Activated T-cell treated with anti-CD3 and anti-CD28 coated beads, Interleukin-2, amount 50 U/mL, for 1 hour (primary cell): ENCODE measurements at places on chromosomes 6 and 20.

DNA sequence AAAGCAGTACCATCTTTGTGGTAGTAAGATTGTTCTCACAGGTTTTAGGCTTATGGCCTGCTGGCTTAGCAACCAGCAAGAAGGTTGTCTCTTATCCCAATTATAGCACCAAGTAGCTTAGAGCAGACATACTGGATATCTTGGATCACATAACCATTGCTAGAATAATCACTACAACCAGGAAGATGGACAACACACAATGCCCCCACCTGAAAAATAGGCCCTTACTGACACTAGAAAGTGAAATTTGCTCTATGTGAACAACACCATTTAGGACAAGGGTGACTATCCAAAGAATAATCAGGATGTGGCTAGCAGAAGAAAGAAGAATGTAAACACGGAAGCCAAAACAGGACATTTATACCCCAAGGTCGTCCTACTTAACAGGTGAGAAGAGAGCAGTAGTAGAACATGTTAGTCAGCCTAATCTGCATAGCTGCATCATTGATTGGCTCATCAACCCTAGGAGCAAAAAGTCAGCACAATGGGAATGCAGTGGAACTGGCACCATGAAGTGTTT lies 172.7 kb upstream of the MARCKS start:
- no peak for DNase-seq

DNA sequence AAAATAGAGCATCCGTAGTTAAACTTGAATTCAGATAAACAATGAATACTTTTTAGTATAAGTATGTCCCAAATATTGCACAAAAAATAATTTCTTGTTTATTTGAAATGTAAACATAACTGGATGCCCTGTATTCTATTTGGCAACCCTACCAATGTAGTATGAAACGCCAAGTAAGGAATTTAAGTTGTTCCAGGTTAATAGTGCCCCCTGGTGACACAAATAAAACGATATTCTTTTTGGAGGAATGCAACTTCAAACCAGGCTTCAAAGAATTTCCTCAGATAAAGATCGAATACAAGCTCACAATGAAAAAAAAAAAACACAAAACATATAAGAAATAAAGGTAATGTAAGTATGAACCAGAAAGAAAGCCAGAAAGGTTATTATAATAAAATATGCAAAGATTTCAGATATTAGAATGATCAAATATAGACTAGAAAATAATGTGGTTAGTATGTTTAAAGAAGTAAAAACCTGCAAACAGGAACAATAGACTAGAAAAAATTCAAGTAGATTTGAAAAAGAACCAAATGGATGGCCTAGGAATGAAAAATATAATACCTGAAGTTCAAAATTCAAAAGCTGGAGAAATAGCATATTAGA lies 18.4 kb upstream of the AKAP7 start:
- DNase-seq = no peak

- DNase-seq = no peak
Measured at GRCh38 chr6:130677312-130677711, 149.9 kb upstream of the SMLR1 start.

DNA sequence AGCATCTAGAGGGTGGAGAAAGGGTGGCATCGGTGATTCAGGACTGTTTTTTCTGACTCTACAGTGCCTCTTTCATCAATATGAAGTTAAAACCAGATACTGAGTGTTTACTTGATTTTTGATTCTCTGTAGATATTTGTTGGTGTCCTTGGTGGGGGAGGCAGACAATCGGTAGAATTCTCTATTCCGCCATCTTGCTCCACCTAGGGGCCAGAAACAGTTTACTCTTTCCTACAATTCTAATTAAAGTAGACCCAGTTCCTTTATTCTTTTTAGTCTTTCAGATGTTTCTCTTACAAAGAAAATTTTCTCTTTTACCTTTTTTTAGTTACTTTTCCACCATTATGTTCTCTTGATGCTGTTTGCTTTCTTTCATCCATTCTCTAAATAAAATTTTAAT lies 162.1 kb upstream of the RAB32 start:
- no peak for DNase-seq

DNA sequence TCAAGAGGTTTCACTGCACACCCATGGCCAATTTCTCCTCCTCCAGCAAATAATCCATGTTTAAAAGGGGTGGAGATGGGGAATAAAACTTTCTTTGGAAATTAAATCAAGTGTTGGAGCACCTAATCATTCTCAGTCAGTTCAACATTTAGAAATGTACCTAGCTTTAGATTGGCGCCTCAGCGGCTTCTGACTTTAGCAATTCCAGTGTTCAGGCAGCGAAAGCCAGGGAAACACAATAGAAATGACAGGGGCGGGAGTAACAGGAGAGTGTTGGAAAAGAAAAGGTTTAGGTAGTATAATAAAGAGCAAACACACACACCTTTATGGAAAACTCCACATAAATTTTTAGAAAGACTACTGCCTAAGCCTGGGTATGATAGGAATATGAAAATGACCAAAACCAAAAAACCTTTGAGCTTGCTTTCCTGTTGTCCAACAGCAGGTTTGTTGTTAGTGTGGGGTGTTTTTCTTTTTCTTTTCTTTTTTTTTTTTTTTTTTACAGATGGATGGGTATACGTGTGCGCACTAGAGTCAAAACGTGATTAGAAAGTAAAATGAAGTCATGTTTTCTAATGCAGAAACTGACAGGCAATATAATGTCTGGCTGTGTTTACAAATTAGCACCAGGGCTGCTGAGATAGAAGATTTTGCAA lies 7.7 kb downstream of the TFAP2A start:
- DNase-seq = no peak

- DNase-seq = no peak
Measured at GRCh38 chr6:111270121-111270520, 182.8 kb downstream of the SLC16A10 start.

- DNase-seq = no peak
Measured at GRCh38 chr6:75579951-75580350, 21.7 kb upstream of the SENP6 start.

GRCh38 chr20:51542033-51542570 lies 417 bp downstream of the NFATC2 start:
- DNase-seq = peak; percentile 74

DNA sequence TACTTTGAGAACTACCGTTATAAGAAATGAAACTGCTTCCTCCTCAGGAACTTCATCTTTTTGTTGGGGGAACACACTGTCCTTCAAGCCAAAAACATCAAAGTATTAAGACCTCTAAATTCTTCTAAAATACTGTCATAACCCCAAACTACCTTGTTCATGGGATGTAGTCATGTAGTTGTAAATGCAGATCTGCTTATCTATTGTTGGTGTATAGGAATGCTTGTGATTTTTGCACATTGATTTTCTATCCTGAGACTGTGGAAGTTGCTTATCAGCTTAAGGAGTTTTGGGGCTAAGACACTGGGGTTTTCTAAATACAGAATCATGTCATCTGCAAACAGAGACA lies 282.9 kb upstream of the RUNX2 start:
- no peak for DNase-seq

- no peak for DNase-seq
Measured at GRCh38 chr20:44858606-44859360, 26.7 kb upstream of the YWHAB start.

DNA sequence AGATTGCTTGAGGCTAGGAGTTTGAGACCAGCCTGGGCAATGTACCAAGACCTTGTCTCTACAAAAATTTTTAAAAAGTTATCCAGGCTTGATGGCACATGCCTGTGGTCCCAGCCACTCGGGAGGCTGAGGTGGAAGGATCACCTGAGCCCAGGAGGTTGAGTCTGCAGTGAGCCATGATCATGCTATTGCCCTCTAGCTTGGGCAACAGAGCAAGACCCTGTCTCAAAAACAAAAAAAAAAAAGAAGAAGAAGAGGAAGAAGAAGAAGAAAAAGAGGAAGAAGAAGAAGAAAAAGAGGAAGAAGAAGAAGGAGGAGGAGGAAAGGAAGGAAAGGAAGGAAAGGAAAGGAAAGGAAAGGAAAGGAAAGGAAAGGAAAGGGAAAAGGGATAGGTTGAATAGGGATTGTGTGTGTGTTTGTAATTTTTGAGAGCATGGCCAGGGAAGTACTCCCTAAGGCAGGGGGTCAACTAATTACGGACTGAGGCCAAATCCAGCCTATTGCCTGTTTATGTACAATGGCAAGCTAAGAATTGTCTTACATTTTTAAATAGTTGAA lies 43.0 kb upstream of the ZNF217 start:
- DNase-seq = no peak

GRCh38 chr6:138540468-138540867 lies 41.2 kb upstream of the NHSL1 start:
- no peak for DNase-seq

DNA sequence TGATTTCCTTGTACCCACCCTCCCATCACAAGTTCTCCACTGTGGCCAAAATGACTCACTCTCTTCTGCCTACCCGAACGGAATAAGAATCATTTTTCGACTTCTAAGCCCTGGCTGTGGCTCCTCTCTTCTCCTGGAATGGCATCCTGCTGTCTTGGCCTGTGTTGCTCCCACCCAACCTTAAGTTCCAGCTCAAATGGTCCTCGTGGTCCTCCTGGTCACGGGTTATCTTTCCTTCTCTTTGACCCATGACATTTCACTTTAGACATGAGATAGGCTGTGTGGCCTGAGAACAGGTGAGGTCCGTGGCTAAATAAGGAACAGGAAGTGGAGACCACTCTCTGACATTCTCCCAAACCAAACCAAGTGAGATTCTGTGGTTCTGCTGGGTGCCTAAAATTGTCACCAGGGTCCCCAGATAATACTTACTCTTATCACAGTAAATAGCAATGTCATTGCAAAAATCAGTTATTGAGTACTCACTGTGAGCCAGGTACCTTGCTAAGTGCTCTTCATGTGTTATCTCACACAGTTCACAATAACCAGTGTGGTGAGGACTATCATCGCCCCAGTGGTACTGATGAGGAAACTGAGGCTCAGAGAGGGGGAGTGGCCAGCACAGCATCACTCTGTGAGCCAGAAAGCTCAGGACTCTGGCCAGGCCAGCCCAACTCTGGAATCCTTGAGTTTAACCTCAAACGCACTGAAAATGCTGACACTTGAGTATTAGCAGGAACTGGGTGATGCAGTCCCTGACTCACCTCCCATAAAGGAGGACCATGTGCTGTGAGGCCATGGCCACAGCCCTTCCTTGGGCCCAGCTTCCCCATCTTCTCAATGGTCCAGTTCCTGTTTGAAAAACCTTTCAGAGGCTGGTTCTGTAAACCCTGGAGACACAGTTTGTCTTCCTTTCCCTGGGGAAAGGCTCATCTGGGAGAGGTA lies 74.8 kb upstream of the SIRPA start:
- no peak for DNase-seq

DNA sequence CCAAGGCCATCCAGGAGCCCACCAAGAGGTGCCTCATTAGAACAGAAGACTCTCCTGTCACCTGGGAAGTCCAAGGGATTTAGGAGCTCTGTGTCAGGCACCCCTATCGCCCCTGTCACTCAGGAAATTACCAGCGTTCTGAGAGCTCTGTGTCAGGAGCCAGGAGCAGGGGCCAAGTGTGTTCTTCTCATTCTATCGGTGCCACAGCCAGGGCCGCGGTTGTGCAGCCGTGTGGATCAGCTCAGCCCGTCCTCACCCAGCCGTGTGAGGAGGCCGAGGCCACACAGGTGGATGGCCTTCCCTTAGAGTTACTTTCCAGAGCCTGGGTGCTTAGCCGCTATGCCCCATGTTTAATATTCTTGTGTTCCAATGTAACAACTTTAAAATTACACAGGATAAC lies 9.8 kb downstream of the MTG2 start:
- DNase-seq = no peak

DNA sequence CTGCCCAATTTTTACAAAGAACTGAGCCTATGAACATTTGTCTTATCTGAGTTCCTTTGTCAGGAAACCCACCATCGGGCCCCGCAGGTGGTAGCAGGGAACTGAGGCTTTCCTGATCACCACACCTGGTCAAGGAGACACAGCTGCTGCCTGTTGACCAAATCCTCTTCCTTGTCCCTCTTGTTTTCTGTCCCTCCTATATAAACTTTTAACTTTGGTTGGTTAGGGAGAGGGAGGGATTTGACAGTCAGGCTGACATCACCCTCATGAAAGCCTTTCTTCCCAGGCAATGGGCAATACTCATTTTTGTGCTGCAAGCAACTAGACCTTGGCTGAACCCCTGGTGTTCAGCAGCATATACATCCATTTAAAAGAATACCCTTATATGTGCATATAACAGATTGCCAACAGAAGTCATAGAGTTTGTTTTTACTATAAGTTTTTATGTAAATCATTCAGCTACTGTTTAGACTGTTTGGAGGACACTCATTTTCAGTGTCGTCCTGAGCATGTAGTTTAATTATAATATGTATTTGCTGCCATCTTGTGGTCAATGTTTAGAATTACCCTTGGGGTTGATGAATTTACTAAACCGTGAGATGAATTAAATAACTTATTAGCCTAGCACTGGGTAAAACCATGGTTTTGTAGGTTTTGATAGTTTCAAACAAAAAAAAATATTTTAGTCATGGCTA lies 17.0 kb downstream of the CRISP1 start:
- no peak for DNase-seq

DNA sequence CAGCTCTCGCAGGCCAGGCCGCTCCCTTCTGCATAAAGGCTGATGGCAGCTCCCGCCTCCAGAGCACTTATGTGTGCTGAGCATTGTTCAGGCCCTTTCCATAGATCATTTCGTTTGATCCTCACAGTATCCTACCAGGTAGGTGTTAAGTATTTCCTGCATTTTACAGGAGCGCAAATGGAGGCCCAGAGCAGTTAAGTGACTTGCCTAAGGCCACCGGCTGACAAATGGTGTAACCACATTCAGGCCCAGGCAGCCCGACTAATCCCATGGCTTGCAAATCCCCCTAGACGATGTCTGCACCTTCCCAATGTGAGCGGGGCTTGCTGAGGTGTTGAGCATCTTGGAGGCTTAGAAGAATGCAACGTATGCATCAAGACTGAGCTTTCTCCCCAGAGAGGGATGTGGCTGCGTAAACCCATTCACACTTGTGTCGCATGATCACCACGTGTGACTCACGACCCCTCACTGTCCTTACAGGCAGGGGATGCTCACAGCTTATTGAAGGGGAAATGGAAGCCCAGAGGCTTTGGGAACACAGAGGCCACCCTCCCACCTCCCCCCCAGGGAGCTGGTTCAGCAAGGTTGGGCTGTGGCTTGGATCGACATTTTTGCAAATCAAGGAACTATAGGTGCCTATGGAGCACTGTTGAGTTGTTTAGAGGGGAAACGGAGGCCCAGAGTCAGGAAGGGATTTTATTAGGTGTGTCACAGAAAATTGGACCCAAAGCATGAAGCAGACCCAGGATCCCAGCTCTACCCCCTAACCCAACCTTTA lies 7.0 kb downstream of the BPIFB2 start:
- DNase-seq = no peak

GRCh38 chr20:5061213-5061612 lies 58.5 kb downstream of the PCNA start:
- no peak for DNase-seq

- no peak for DNase-seq
Measured at GRCh38 chr6:144296973-144297372, 11.8 kb downstream of the UTRN start.

- DNase-seq = no peak
Measured at GRCh38 chr20:20677186-20677585, 35.3 kb downstream of the RALGAPA2 start.
